ENCODE measurements at places on chromosomes 1 and 21.

GRCh38 chr1:68600049-68600661 lies 103.3 kb upstream of the DEPDC1 start:
- DNase-seq: no peak

DNA sequence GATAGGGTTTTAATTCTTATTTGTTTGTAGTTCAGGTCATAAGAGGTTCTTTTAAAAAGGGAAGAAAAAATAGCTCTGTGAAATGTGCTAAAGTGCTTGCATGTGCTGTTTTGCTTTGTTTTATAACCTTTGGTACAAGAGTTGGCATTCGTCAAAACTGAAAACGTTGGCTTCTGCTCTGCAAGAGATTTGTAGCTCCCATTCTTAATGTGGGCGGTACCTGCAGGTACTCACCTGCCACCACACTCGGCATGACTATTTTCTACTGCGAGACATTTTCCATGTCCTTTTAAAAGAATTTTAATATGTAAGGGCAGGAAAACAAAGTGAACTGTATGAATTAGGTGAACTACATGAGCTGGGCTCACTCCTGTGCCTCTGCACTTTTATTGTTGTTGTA lies 92.6 kb downstream of the ADARB1 start:
- DNase-seq: no peak

DNA sequence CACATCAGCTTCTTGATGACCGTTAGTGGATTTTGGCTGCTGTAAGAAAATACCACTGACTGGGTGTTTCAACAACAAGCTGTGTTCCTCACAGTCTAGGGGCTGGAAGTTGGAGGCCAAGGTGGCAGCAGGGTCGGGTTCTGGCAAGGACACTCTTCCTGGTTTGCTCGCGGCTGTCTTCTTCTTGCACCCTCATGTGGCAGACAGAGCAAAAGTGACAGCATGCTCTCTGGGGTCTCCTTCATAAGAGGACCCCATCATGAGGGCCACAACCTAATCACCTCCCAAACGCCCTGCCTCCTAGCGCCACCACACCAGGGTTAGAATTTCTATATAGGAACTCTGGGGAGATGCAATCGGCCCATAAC lies 18.6 kb upstream of the TSPEAR start:
- DNase-seq: no peak

DNA sequence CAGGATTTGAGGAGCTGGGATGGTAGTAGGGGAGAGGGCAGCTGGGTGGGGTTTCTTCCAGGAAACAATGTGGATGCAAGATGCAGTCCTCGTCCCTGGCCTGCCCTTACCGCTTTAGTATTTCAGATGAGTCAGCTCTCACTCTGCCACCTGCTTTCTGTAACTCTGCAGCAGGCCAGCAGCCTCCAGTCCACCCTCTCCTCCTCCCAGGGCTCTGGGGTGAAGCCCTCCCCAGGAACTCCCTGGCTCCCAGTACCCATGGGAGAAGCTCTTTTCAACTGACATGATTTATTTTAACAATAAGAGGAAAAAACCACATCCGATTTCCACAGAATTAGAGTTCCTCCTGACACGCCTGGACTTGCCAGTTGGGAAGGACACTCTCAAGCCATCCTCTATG lies 39.0 kb upstream of the IL20 start:
- DNase-seq: no peak

- DNase-seq: no peak
Observed at GRCh38 chr21:42366292-42367010, at the start of gene TFF1. TSS of gene TFF1 (minus strand) at chr21:42366535. CDS start at chr21:42366495, 40 bp downstream.

- no peak for DNase-seq
Observed at GRCh38 chr1:76005765-76006164, 68.8 kb upstream of the ST6GALNAC3 start.

DNA sequence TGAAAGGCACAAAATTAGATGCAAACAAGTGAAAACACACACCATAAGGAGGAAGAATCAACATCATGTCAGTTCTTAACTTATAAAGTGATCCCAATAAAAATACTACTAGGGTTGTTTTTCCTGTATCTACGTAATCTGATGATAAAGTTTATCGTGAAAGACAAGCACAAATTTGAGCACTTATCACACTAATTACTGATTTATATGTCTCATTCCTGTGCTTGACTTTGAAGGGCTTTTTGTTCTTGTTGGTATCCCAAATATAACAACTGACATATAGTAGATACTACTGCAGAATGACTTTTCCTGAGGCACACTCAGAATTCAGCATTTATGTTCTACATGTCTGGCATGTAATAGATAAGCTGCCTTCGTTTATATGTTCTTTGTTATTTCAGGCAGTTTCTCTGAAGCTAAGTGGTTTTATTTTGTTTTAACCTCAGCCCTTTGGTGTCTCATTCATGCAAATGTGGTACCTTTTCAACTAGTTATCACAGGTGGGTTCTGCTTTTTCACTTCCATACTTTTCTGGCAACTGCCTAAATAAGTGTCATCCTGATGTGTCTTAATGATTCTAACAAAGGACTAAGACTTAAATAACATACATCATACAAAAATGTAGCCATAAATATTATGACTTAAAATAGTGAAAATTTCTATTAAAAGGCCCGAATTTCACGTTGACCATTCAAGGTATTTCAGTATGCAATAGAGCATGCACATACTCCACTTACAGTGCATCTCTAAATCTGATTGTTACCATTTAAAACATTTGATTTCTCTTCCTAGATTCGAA lies 73.2 kb downstream of the LRRC8C start:
- DNase-seq: no peak

GRCh38 chr1:38740487-38740886 lies 119.1 kb downstream of the RRAGC start:
- DNase-seq: no peak

DNA sequence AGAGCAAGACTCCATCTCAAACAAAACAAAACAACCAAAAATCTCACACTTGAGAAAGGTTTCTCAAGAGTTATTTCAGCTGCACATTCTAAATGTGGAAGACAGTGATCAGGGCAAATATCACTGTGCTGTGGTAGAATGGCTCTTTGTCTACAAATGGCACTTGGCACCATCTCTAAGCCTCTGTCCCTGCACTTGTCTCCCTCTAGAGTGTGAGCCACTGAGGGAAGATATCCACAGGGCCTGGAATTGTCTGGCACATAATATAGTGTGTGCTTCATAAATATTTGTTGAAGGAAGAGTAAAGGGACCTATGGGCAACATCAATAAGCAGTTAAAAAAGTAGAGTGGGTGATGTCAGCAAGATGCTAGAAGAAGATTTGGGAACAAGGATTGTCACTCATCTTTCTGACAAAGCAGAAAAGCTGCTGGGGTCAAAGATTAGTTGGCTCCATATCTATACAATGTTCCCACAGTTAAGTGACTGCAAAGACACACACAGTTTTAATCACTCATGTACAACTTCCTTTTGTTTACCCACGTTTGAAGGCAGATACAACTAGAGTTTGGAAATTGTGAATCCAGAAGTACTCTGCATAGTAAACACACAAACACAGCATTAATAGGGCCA lies 19.1 kb downstream of the CD101 start:
- no peak for DNase-seq

DNA sequence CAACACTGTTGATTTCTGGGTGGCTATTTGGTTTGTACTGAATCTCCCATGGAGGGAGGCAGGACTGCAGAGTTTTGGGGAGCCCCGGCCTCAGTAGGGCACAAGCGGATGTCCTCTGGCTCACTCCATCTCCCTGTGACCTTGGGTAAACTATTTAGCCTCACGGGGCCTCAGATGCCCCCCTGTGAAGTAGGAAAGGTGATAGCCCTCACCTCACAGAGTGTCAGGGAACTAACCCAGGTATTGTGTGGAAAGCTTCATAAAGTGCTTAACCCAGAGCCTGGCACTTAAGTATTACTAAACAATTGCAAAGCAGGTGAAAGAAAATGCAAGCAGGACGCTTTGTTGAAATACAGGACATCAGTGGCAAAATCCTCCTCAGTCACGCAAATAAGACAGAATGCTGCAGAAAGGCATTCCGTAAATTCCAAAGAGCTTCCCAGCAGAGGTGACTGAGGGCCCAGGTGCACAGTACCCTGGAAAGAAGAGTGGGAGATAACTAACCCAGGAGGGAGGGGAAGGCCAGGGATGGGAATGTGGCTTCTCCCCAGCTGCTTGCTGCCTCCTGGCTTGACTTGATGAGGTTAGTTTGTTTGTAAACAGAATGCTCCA lies 436.3 kb downstream of the PRDM2 start:
- DNase-seq: no peak

DNA sequence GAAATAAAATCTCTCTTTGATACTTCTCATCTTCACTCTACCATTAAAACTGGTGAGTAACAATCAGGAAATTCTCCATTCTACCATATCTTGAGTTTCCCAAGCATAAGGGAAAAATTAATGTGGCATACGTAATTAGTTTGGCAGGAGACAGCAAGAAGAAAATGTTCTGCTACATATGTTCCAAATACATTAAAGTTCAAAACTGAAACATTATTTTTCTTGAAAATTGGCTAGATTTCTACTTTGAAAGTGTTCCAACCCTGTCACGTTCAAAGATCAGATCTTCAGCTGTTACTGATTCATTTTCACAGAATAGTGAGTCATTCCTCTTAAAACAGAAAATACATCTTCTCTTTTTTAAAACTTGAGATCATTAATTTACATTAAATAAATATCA lies 48.5 kb downstream of the PIGK start:
- DNase-seq: peak; percentile 13

DNA sequence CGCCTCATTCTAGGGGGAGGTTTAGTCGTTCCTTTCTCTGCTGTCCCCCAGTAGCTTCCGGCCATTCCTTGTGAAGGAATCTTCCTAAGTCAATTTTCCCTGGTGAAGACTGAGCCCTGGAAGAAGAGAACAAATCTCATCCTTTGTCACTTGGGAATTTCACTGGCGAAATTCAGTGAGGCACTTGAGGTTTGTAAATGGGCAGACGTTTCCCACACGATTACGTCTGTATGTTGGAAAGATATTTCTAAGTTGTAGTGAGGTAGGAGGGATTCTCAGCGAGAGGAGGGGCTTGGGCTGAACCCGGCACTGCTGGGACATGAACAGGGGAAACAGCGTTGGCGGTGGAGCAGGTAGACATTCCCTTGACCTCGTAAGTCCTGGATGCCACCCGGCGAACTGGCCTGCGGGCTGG lies 47.2 kb downstream of the GALNT2 start:
- DNase-seq: no peak

DNA sequence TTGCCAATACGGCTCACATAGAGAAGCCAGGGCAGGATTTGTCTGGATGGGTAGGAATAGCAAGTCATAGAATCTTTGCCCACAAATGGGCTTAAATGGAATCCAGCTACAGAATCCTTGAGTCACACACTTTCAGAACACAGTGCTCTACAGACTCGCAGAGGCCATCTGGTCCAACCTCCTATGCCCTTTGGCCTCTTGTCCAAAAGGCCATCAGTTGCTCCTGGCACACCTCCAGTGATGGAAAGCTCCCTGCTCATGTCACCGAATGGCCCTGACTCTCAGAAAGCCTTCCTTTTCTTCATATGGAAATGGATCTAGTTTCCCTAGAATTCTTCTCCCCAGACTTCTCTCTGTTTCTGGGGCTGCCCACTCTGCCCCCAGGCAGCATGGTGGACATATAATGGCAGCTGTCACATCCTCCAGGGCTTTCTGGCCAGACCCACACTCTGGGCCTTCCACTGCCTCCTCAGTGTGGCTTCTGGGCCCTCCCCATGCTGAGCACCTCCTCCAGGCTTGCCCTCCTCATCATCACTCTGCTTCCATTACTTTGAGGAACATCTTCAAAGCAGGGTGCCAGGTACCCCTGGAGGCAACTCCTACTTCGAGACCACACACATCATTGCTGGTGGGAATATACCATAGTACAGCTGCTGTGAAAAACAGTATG lies 33.6 kb upstream of the TRABD2B start:
- DNase-seq: no peak

DNA sequence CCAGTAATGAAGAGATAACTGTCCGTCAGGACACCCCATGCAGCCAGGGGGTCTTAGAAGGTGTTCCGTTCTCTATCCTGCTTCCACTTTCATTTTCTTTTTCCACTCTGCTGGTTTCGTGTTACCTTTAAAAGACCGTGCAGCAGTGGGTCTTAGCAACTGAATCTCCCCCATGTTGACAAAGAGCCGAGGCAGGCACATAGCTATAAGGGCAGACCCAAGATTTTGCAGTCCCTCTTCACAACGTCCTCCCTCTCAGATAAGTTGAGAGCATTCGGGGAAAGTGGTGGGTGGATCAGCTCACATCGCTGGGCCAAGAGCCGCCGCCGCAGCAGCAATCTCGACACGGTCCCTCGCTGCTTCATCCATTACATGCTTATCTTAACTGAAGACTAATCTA lies 355.5 kb downstream of the LMO4 start:
- DNase-seq: no peak

- DNase-seq: no peak
Observed at GRCh38 chr1:199704231-199704630, 323.3 kb upstream of the NR5A2 start.

- peak; percentile 45 for DNase-seq
Observed at GRCh38 chr1:234866007-234866866, 256.3 kb upstream of the IRF2BP2 start.

DNA sequence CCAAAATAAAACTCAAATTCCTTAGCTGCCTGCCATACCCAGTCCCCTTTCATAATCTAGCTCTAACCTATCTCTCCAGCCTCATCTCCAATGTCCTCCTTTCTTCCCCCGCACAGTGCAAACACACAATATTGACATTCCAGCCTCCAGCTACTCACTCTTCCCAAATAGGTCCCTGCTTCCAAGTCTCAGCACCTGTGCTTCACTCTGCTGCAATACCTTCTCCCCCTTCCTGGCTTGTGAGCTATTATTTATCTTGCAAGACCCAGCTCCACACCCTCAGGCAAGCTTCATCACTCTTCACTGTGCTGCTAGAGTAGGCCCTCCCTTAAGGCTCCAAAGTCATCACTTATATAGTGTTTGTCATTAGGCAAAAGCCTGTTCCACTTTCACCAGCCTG lies 9.7 kb downstream of the PLPP3 start:
- DNase-seq: no peak
